ENCODE measurements at places on chromosomes 1 and 21. TPM values are rescaled to one million over a fixed set of nuclear protein-coding genes. Genes with fewer than 3 reads are reported as not detected.

The KCNT2 gene
- 50.1 TPM for total RNA-seq

The HAO2 gene
- total RNA-seq, result not detected

- no peak for DNase-seq
Measured at GRCh38 chr1:200423235-200423634, 13.4 kb upstream of the ZNF281 start.

DNA sequence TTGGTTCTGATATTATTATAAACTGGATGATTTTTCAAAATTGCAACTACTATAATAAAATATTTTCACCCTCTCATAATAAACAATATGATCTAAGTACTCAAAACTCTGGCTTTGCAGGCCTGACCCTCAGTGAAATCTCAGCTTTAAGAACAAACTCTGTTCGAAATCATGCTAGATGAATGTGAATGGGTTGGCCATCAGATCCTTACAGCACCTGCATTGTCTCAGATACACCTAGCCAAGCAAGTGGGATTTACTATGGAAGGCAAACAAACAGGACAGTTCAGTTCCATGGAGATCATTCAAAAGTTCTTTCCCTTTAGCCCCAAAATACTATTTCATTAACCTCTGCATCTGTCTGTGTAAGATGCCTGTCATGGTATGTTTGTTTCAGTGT lies 44.8 kb downstream of the STYXL2 start:
- no peak for DNase-seq

GRCh38 chr1:92934395-92935378 lies 26.6 kb downstream of the DIPK1A start:
- DNase-seq, result peak; percentile 47

- peak; percentile 53 for DNase-seq
Measured at GRCh38 chr21:45439161-45439872, 34.4 kb downstream of the COL18A1 start.

DNA sequence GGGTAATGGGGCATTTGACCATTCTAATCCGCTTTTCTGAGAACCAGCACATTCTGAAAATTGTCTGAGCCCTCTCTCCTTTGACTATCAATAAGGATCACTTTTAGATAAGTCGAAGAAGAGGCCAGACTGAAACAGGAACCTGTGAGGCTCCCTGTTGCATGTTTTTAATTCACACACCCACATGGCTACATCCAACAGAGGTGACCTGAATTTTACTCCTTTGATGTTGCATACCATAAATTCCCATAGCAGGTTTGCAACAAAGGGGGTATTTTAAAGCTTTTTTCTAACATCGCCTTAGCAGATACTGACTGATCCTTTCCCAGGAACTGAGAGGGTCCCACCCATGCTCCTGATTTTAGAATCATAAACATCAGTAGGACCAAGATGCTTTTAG lies 450.8 kb downstream of the USP25 start:
- DNase-seq, result no peak

All from occipital lobe (tissue), 3 donors.